ENCODE measurements at places on chromosomes 6 and 20.

DNA sequence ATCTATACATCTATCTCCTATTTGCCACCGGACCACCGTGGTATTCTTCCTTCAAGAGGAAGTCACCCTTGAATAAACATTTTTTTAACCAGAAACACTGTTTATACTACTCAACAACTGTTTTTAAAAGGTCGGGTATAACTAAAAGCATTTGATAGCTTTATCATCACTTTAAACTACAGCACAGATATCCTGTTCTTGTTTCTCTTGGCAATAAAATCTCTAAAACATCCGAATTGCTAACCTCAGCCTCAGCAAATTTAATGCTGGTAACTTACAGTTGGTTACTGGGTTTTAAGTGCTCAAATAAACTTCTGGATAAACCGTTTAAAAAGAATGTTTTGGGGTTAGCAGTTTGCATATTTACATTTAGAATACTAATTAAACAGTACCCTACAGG, 20.4 kb downstream of the ZUP1 start:
- DNase-seq, result no peak

- no peak for DNase-seq
Measured at GRCh38 chr6:78062993-78063392, 410.2 kb downstream of the MEI4 start.

- DNase-seq, result peak; percentile 2
Measured at GRCh38 chr20:19540392-19540791, 217.7 kb upstream of the RIN2 start.

- peak; percentile 67 for DNase-seq
Measured at GRCh38 chr6:2245103-2245876, at the start of gene GMDS. GMDS (minus strand) TSS chr6:2245605.

DNA sequence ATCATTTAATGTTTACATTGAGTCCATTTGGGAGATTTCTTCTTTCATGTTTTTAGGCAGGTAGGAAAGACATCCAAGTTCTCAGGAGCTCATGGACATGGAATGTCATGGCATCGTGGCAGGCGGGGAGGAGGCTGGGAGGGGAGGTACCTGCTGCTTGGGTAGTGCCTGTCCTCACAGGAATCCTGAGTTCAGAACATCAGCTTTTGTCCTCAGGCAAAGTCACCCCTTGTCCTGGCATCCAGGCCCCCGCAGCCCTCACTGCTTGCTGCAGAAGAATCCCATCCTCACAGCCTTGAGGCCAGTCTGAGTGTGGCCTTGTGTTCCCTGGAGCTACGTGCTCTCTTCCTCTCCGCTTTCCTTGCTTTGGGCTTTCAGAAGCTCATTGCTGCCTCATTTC, 157.4 kb downstream of the CFAP61 start:
- no peak for DNase-seq

DNA sequence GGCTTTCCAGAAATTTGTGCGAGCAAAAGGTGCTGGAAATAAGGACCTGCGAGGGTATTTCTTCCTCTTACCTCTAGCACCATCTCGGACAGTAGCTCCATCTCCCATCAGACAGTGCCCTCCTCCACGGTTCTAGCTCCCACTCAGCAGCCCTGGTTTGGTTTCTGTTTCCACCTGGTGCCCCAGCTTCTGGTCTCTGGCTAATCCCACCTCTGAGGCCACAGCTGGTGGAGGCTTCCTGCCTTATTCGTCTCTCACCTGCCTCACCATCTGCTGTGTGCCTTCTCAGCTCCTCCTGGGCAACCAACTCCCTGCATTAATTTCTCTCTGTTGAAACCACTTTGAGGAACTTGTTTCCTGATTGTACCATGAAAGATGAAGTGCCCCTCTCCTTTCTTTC, 162.4 kb upstream of the CDYL start:
- no peak for DNase-seq

All from stimulated activated CD4-positive, alpha-beta T cell treated with anti-CD3 and anti-CD28 coated beads, Interleukin-1b, Interleukin-23, amount 100 ng/mL, for 24 hours (primary cell).